ENCODE measurements at places on chromosomes 6 and 20. TPM values are rescaled to one million over a fixed set of nuclear protein-coding genes. Genes with fewer than 3 reads are reported as not detected.

- no peak for DNase-seq
These were observed 23.3 kb downstream of the RNF146 start for GRCh38 chr6:127289934-127290333.

DNA sequence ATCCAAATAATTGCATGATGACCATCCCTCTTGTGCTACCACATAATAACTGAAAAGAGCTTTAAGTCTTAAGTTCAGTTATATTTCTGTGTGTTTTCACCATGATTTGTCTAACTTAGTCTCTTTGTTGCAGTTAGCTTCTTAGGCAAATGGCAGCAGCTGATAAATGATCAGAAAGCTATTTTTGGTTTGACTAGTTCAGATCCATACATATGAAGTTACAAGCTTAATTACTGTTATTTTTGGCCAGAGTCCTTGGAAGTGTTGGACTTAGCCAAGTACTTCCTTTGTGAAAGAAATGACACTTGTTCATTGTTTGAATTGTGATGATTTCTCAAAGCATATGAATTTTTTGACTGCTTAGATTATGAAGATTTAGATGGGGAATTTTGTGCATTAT, 54.2 kb downstream of the HIVEP1 start:
- DNase-seq, result peak; percentile 15

- DNase-seq, result no peak
These were observed 164.5 kb downstream of the GRM4 start for GRCh38 chr6:33981421-33981820.

- no peak for DNase-seq
These were observed 6.9 kb downstream of the PSMG4 start for GRCh38 chr6:3265671-3266070.

- DNase-seq, result no peak
These were observed 5.6 kb downstream of the NXT1 start for GRCh38 chr20:23356203-23356602.

DNA sequence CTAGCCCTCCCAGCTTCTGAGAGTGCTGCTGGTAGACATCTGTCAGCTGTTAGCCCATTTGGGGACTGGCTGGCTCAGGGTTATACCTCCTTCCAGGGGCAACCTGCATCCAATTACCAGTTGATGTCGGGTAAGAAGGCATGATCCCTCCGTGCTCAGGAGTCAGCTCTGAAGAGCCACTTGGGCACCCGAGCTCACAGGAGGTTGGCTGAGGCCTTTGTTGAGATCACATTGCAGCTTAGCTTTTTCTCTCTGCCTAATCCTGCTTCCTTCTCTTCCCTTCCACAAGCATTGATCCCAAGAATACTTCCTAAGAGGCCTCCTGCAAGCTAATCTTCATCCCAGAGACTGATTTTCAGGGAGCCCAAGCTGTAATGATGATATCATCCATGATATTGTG, 35.5 kb downstream of the SCP2D1 start:
- no peak for DNase-seq

- DNase-seq, result no peak
These were observed 137.5 kb upstream of the AGPAT4 start for GRCh38 chr6:161411265-161411944.

The ASF1A gene
- polyA plus RNA-seq, result 25.9 TPM
